ENCODE measurements at places on chromosomes 6 and 20. TPM values are rescaled to one million over a fixed set of nuclear protein-coding genes. Genes with fewer than 3 reads are reported as not detected.

OR12D3 gene
- polyA plus RNA-seq = not detected

GRCh38 chr6:45423824-45424450 lies 46.2 kb upstream of the SUPT3H start:
- no peak for DNase-seq

GRCh38 chr20:62902926-62903615 lies 23.2 kb downstream of the DIDO1 start:
- DNase-seq = no peak

DNA sequence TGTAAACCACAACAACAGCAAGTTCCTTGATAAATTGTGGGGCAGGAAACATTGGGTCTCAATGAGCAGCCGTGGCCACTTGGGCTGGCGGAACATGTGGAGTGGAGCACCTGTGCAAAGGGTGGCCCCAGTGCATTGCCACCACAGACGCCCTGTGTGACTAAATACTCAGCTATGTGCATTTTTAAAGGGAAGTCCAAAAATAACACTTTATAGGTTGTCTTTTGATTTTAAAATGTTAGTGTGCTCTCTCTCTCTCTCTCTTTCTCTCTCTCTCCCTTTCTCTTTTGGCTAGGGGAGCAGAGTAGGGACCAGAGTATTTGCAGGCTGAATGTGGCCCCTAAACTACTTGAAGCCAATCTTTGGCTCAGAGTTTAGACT lies 236.3 kb downstream of the BCAS1 start:
- DNase-seq = no peak

- no peak for DNase-seq
Measured at GRCh38 chr20:52540509-52540908, 348.9 kb upstream of the ZFP64 start.

GRCh38 chr20:32819992-32820697 lies 391 bp downstream of the MAPRE1 start:
- DNase-seq = peak; percentile 67

DNA sequence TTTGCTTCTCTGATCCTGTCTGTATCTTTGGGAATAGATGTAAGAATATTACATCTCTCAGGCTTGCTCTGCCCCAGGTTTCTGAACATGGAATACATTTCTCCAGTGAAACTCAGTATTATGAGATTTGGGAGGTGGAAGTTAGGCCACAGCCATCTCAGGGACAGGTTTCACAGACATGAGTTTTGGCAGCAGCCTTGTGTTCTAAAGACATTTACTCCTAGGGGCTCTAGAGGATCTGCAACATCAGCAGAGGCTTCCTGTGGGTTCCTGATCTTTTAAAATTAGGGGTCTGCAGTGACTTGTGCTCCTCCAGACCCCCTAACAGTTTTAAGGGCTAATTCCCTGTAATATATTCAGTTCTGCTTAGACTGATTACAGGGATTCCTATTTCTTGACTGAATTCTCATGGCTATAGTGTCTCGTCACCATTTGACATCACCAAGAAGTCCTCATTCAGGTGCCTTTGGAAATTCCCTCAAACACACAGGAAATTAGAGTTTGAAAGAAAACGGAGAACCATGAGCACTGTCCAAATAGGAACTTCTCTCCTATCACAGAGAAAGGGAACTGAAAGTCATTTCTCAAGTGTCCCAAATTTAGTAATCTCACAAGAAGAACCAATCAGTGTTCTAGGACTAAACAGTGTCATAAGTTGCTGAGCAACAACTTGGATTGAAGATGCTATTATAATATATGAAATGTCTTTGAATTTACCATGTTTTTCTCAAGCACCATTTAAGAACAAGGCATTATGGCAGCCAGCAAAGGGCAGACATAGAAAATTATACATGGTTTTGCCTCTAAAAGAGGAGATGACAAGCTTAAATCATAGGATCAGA lies 2.5 kb upstream of the HLA-DRA start:
- no peak for DNase-seq
